ENCODE measurements at places on chromosomes 7 and 10. TPM values are rescaled to one million over a fixed set of nuclear protein-coding genes. Genes with fewer than 3 reads are reported as not detected.

Gene MYL10
- not detected for total RNA-seq

Gene ADCY1
- total RNA-seq: 13.7 TPM

Gene TAS2R4
- total RNA-seq: 1.5 TPM

Gene RPA3
- 18.2 TPM for total RNA-seq

Gene PCBD1
- total RNA-seq: 48.7 TPM

Gene PIP
- not detected for total RNA-seq

Gene ZCWPW1
- total RNA-seq: 2.9 TPM

Gene ZNF853
- total RNA-seq: 11.9 TPM

Gene SLC16A9
- total RNA-seq: 1.7 TPM

Gene AGAP4
- total RNA-seq: 11.2 TPM

Gene CFAP58
- 0.46 TPM for total RNA-seq

Gene UCN3
- total RNA-seq: not detected

Gene C10orf53
- not detected for total RNA-seq

Gene FAM25A
- not detected for total RNA-seq

Gene ANKRD2
- 1.1 TPM for total RNA-seq

Gene SLC18A3
- not detected for total RNA-seq

Gene PLEKHS1
- not detected for total RNA-seq

Gene ATRNL1
- 1.4 TPM for total RNA-seq

Gene CFTR
- total RNA-seq: not detected

Gene TMEM120A
- 54.2 TPM for total RNA-seq

All from posterior vena cava (tissue), 2 donors.